ENCODE measurements at places on chromosomes 6 and 20. TPM values are rescaled to one million over a fixed set of nuclear protein-coding genes. Genes with fewer than 3 reads are reported as not detected.

DNA sequence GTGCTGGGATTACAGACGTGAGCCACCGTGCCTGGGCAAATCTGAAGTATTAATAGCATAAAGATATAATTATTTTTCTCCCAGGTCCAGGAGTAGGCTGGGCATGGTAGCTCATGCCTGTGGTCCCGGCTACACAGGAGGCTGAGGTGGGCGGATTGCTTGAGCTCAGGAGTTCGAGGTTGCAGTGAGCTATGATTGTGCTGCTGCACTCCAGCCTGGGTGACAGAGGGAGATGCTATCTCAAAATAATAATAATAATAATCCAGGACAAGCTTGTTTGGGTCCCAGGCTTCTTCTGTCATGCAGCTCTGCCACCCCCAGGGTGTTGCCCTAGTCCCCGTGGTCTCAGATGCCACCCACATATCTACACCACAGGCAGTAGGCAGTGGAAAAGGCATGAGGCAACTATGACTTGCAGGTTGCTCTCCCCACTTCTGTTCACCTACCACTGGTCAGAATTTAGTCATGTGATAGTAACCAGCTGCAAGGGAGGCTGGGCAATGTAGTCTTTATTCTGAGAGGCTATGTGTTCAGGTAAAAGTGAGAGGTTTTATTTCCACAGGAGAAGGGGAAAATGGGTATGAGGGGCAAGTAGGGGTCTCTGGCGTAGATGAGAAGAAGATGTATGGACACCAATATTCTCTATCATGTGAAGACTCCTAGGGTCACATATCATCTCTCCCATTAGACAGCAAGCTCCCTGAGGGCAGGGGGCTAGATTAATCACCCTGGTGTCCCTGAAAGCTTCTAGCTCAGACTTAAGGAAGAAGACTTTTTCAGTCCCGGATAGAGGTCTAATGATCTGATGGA lies 25.7 kb downstream of the TCF15 start:
- DNase-seq, result no peak

DNA sequence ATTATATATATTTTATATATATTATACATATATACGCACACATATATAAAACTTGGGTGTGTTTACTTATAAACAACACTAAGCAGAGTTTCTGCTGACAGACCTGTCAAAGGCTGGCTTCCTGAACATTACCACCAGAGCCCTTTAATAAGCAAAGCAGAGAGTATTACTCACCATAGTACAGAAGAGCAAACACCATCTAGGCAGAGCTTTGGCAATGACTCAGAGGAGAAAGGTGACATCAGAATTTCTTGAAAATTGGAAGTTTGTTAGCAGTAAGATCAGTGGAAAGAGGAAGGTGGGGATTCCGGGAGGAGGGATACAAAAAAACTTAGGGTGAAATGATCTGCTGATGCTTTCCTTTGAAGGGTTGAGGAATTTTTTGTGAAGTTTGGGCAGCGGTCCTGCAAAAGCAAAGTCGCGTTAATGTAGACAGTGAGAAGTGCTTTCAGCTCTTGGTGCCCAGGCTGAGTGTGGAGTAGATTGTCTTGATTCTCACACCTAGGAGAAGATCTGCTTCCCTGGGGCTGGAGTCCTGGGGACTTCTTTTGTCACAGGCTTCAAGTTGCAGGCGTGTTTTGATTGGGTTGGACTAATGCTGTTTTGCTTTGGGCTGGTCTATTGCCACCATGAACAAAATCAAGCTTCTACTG lies 109.6 kb upstream of the BACH2 start:
- no peak for DNase-seq

DNA sequence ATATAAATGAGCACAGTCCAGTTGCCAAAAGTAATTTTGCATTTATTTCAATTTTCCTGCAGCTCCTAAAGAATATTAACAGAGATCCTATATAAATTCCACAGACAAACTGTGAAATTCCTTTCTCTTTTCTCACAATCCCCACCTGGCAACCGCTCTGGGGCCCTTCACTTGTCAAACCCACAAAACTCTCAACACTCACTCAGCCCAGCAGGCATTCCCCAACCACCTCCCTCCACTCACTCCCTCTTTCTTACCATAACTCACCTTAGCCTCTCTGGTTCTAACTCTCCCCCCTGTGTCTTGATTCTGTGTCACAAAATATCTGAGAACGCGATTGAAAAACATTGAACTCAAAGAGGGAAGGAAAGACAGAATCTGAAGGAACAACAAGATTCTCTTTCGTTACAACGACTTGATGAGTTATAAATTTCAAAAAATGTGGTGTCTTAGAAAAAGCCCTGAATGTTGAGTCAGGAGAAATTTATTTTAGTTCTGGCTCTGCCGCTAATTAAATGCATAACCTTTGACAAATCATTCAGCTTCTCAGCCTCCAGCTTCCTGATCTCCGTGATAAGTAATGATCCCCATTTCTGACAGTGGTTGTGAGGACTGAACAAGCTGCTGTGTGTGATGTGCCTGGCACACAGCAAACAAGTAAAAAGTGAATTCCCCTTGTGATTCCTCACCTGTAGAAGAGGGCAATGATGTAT lies 87.9 kb downstream of the UNC5CL start:
- no peak for DNase-seq

DNA sequence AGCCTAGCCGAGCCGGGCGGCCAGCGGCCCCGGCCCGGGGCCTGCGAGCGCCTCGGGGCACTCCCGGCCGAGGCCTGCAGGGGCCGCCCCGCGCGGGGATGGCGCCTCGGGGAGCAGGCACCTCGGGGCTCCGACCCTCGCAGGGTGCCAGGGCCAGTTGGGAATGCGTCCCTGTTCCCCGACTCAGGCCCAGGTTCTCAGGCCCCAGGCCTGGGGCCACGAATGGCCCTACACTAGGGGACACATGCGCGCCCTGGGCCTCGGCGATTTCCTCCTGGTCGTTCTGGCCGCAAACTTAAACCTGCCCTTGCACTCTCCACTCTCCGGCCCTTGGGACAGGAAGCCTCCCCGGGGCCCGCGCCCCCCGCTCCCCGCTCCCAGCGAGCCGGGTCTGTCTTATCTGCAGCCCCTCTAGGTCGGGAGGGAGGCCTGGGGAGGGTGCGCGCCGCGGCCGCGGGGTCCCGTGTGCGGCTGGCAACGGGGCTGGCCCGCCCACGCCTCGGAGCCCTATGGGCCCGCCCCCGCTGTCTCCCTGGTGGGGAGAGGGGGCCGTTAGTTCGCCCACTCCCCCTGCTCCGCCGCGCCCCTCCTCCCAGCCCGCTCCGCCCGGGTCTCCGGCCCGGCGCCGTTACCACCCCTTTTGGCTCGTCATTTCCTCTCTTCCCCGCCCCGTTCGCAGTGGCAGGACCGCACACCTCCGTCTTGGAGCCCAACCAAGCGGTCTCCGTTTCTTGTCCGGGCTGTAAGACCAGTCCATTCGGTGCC lies 611 bp downstream of the NFYA start:
- peak; percentile 92 for DNase-seq

GRCh38 chr6:113530769-113531168 lies 326.4 kb upstream of the MARCKS start:
- DNase-seq, result no peak

GRCh38 chr6:87794922-87795885 lies 93.2 kb upstream of the AKIRIN2 start:
- DNase-seq, result no peak

DNA sequence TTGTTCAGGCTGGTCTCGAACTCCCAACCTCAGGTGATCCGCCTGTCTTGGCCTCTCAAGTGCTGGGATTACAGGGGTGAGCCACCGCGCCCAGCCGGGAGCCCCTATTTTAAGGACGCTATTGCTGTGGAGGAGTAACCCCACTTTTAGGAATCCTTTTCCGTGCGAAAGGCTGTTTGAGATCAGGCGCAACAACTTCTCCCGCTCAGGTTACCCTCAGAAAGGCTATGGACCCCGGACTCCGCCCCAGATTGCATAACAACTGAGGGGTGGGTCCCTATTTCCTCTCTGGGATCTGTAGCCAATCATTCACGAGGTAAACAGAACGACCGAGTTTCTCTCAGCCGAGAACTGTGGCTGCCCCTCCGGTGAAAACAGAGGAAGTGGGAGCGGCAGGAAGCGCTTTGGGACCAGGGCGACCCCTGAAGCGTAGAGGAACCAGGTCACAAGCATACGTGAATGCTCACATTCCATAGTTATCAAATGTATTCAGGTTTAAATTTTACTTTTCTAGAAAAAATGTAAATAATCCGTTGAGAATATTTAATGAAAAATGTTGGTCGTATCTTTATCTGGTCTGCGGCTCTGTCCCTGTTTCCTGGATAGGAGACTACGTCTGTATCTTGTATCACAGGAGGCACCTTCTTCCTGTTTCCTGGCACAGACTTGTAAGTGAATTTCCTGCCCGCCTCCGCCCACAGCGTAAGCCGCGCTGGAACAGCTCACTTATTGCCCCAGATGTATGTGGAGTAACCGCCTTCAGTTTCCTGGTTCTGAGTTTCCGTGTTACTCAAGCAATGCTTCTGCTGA lies 26.8 kb downstream of the HLA-E start:
- peak; percentile 84 for DNase-seq

- DNase-seq, result no peak
Observed at GRCh38 chr20:8933381-8933807, 135.5 kb upstream of the PLCB4 start.

DNA sequence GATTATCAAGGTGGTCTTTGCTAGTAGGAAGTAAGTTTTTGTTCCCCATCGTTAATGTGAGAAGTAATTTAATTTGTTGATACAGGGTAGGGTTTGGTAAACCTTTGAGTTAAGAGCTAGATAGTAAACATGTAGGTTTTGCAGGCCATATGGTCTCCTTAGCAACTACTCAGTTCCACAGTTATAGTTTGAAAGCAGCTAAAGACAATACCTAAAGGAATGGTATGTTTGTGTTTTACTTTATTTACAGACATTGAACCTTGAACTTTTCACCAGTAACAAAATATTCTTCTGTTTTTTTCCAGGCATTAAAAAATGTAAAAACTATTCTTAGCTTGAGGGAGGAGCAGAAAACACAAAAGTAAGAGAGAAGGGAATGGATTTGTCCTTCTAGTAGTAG lies 1.7 kb downstream of the CAP2 start:
- no peak for DNase-seq

GRCh38 chr6:128071212-128071611 lies 170.4 kb upstream of the THEMIS start:
- DNase-seq, result no peak

GRCh38 chr6:118680452-118681095 lies 29.2 kb upstream of the CEP85L start:
- no peak for DNase-seq

- DNase-seq, result no peak
Observed at GRCh38 chr6:127446356-127446755, 12.8 kb downstream of the KIAA0408 start.

DNA sequence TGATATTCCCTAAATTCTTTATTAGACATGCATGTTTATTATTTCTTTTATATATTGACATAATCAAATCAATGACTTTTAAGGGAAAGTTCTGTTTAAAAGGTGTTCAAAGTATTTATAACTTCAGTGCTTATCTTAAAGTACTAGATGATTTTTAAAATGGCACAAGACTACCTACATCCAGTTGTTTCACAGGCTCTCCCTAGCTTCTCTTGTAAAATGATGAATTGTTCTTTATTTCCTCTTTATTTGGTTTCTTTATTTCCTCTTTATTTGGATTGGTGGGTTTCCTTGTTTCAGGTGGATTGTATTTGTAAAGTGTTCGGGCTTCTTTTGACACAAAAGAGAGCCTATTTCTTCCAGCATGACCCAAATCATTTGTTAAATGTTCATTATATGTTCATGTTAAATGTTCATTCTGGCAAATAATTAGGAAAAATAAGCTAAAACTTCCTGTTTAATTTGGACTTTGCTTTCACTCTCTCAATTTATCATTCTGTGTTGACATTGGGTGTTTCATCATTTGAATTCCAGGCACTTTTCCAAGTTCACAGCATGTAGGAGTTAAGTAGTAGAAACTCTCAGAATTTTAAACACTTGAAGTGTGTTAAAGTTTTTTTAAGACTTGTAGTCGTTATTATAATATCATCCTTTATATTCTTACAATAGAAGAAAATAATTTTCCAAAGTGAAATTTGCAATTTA lies 24.6 kb downstream of the MLIP start:
- DNase-seq, result no peak

DNA sequence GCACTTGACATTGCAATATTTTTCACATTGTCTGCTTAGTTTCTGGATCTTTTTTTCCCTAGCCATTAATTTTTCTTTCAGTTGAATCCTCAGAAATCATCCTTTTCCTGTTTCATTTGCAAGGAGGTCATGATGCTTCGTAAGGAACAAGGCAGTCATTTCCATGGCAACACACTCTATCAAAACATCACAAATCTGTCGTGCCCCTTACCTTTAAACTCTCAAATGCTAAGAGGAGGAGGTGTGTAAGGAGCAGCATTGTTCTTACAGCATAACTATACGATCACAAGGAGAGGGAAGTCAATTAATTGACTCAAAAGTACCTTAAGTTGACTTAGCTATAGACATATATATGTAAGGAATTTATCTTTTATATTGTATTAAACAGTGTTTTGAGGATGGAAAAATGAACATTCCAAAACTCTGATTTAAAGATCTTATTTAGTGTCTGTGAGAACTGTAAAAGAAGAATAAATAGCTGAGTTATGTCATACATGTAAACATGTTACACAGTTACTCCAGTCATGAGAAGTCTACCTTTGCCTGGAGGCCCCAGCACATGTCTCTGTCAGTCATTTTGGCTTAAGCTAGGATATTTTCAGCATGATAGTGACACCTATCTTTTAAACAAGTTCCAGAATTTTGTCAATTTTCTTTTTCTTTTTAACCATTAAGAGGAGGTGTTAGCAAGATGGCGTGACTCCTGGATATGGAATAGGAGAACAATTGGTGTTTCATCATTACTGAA lies 41.6 kb downstream of the CDKAL1 start:
- no peak for DNase-seq

- no peak for DNase-seq
Observed at GRCh38 chr20:17934141-17934862, 34.3 kb downstream of the SNX5 start.

GRCh38 chr6:42860481-42860880 lies 18.9 kb upstream of the RPL7L1 start:
- no peak for DNase-seq

DNA sequence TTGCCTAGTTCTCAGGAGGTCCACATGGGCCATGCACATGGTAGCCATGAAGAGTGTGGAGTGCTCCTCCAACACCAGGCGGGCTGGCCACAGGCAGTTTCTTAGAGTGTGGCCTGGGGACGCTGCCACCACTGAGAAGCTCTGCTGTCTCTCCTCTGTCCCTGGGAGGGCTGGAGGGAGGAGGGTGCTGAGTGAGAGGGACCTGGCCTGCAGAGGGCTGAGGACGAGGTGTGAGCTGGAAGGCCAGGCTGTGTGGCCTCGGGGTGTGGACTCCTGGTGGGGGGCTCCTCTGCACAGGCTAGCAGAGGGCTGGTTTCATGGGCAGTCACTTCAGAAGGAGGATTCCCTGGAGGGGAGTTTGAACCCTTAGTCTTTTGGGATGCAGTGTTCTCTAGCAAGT lies 39.7 kb downstream of the SYNJ2 start:
- no peak for DNase-seq

Gene TOX2
- total RNA-seq, result 7.7 TPM

Gene MYMX
- total RNA-seq, result not detected

Gene FRK
- 2.3 TPM for total RNA-seq

Gene CLPSL1
- total RNA-seq, result not detected

Gene VWA7
- 1.2 TPM for total RNA-seq

Gene CAGE1
- 0.20 TPM for total RNA-seq

Gene RRAGD
- 49.8 TPM for total RNA-seq

Gene CTNNBL1
- 22.3 TPM for total RNA-seq

All from thyroid gland (tissue), 4 donors.